ENCODE measurements at places on chromosomes 3 and 15.

- DNase-seq = no peak
Measured at GRCh38 chr3:126136428-126137220, 43.8 kb downstream of the ALDH1L1 start.

GRCh38 chr3:178669022-178669601, 132.9 kb downstream of the KCNMB2 start:
- DNase-seq = no peak

GRCh38 chr15:100941536-100941935, 22.4 kb downstream of the LRRK1 start:
- DNase-seq = no peak

GRCh38 chr3:119236756-119237155, 3.9 kb downstream of the B4GALT4 start:
- no peak for DNase-seq

Measured in NCI-H446 (cell line).